ENCODE measurements at places on chromosomes 12 and 14. TPM values are rescaled to one million over a fixed set of nuclear protein-coding genes. Genes with fewer than 3 reads are reported as not detected.

DNA sequence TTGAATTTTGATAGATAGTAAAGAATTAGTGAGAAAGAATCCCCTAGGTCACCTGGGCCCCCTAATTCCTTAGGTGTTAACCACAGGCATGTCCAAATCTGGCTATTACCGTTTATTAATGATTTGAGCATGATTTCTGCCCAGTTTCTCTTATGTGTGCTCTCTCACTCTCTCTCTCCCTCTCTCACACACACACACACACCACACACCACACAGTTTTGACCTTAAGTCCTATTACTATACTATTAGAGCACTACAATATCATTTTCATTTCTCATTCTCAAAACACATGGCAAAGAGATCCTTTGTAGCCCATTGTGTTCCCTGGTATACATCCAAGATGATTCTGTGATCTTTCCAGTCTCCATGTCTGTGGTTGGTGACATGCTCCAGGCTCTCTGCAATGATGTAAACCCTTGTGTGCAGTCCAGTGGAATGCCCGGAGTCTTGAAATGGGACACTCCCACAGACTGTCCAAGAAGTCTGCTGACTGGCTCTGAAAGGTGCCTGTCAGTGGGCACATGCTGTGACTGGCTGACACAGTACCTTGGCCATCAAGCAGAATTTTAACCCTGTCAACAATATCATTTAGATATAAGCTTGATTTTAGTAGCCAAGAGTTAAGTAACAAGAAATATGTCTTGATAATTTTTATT is 96.2 kb downstream of the FIGNL2 start:
- peak; percentile 83 for DNase-seq

- no peak for DNase-seq
Measured at GRCh38 chr12:87809916-87810315, 219.3 kb downstream of the C12orf50 start.

- no peak for DNase-seq
Measured at GRCh38 chr12:42607584-42608058, 18.1 kb upstream of the PRICKLE1 start.

DNA sequence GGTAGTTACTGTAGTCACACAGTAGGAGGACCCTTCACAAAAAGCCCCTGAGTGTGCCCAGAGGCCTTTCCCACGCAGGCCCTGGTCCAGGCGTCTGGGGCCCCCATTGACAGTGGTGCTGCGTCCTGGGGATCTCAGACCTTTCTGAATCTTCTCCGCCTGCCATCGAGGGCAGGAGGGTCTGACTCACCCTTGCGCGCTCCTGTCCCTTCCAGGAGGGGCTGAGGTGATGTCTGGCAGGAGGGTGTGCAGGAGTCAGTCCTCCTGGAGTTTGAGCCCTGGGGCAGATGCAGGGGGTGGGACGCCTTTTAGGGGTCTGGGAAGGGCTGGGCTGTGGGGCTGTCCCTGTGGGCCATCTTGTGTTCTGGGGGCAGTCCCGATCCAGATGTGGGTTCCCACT is 386.8 kb downstream of the TMEM121 start:
- no peak for DNase-seq

DNA sequence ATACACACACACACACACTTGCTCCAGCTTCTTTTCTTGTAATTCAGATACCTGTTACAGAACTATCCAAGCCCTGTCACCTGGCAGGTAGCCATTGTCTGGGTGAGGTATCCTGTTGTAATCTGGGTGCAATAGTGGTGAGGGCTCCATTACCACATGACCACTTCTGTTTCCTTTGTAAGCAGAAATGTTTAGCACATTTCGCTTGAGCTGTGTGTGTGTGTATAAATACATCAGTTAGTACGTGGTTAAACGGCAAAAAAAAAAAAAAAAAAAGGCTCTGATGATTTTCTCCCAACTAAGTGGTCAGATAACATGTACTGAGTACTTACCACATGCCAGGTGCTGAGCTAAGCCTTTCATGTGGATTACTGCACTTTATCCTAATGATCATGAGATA is 129.3 kb upstream of the SSTR1 start:
- no peak for DNase-seq

- no peak for DNase-seq
Measured at GRCh38 chr12:113208041-113208934, 13.0 kb upstream of the TPCN1 start.

DNA sequence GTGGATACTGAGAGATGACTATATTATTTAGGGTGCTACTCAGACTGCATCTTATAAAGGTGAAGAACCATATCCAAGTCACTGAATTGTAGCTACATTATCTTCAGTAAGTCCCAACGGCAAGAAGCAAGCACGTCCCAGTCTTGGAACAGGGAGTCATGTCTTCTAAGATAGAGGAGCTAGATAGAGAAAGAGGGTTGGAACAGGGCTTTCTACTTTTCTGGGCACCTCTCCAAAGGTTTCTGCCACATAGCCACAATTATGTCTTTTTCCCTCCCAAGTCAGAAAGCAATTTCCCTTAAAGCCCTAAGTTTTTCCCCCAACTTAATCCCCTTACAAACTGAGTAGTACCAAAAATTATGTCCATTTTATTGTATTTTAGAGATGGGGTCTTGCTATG is 22.4 kb downstream of the MAPK1IP1L start:
- no peak for DNase-seq

DNA sequence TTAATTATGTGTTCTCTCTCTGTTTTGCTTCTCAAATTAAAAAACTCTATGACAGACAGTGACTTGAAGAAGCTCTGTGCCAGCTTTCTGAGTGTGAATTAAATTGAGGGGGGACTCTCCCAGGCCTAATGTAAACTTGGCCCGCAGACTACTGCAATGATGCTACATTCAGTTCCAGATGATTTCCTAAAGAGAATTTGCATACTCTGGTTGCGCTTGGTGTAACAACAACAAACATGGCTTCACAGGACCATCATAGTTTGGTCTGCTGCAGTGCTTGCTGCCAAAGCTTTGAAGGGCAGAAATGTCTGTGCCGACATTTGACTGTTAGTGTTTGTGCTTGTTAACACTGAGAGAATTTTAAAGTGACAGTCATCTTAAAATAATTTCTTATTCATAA is 25.0 kb downstream of the CFAP54 start:
- DNase-seq = no peak

GRCh38 chr14:66782853-66783252 is 274.9 kb downstream of the GPHN start:
- no peak for DNase-seq

DNA sequence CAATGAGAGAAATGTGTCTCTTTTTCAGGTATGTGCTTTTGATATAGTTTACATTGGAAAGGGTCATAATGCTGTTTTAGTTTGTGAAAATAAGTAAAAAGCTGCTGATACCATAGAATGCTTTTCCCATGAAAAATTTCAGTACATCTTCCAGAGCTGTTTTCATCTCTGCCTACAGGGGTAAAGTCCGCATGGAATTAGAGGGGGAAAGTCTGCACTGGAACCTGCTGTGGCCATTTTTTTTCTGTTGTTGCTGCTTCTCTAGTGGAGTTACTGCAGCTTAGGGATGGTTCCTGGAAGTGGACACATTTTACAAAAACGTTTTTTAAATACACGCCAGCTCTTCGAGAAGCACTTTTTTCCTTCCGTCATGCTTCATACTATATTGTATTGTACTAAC is 81.3 kb downstream of the VEZT start:
- DNase-seq = no peak

DNA sequence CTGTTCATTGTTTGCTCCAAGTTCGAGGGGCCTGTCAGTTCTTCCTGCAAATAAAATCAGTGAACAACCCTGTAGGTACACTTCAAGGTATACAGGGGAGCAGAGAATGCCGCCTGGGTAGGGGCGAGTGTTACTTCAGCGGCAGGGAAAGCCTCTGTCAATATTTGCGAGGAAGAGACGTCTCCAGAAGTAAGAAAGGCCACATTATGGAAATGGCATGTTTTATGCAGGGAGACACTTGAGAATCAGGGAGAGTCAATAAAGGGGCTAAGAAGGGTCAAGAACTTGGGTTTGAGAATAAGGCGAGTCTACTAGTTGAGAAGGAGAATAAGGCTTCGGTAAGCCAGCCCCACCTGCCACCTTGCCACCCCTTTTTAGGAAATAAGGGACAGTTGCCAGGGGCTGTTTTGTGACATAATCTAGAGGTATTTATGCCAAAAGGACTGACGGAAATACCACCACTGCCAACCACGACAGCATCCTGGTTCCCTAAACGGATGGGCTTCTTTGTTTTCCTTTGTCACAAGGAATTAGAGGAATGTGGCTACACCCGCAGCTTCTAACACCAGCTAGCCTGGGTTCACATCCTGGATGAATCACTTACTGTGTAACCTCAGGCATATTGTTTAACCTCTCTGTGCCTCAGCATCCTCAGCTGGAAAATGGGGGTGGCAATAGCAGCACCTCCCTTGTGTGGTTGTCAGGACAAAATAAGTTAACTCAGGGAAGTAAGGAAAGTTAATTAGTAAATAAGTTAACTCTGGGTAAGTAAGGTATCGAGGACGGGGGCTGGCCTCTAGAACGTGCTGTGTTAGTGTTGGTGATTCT is 67.7 kb downstream of the EID3 start:
- DNase-seq = no peak

GRCh38 chr14:84770030-84770429 is 759.9 kb upstream of the FLRT2 start:
- DNase-seq = no peak

DNA sequence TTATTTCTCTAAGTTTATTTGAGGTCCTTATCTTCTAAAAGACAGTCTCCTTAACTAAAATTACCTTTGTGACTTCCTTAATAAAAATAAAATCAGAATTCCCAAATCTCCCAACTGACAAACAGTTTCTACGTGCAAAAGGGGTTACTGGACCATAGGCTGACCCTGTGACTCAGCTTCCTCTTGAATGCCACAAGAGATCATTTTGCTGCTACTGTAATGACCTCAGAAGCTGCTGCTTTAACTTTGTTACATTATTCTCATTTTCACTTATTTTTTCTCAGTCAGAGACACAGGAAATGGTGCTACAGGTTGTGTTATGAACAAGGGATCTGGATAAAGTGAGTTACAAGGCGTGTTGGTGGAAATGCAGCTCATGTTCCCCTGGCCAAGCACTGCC is 132.2 kb upstream of the TMTC2 start:
- no peak for DNase-seq

DNA sequence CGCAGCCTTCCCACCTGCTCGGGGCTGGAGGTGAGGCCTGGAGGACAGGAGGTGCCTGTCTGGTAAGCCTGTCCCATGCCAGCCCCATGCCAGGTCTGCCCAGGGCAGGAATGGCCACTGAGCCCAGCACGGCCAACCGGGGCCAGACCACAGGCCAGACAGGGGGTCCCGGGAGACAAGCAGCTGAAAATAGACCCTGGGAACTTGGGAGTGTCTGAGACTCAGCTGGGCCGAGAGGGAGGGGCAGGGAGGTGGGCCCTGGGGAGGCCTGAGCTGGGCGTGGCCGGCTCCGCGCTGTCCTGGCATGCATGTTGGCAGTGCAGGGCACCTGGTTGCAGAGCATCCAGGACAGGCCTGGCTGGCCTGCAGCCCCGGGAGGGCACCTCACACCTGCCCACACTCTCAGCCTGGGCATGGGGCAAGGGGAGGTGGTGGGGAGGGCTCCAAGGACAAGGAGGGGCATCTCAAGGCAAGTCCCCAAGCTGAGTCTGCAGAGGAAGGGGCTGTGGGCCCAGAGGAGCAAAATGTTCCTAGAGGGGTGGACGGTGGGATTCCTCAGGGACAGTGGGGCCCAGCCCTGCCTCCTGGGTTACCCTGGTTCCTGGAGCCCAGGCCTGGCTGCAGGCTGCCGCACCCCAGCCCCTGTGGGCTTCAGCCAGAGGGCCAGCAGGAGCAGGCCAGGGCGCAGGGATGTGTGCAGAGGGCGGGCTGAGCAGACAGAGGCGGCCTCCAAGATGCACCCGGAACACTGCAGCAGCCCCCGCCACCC is 3.2 kb upstream of the CRIP1 start:
- DNase-seq = no peak

- peak; percentile 63 for DNase-seq
Measured at GRCh38 chr12:116276652-116277466, 634 bp downstream of the MED13L start.

DNA sequence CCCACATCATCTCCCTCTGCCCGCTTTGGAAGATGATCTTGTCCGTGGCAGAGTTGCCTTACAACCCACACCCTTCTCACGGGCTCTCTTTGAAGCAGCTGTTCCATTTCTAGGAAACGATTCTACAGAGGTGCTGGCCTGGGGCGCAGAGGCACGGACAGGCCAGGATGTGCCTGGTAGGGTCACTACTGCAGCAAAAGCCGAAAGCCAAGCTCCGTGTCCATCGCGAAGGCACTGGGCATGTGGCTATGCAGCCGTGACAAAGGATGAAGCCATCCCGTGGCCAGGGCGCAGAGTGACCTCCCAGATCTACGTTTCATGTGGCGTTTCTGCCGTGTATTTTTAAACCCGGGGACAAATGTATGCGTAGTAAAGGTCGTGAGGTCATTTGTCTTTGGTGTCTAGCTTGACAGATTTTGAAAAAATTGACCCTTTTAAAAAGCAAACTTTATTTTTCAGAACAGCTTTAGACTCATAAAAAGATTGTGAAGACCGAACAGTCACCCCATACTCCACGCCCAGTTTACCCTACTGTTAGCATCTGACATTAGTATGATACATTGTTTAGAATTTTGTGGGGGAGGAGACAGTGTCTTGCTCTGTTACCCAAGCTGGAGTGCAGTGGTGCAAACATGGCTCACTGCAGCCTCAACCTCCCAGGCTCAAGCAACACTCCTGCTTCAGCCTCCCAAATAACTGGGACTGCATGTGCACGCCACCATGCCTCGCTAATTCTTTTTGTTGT is 40.4 kb upstream of the NCOR2 start:
- DNase-seq = no peak

DNA sequence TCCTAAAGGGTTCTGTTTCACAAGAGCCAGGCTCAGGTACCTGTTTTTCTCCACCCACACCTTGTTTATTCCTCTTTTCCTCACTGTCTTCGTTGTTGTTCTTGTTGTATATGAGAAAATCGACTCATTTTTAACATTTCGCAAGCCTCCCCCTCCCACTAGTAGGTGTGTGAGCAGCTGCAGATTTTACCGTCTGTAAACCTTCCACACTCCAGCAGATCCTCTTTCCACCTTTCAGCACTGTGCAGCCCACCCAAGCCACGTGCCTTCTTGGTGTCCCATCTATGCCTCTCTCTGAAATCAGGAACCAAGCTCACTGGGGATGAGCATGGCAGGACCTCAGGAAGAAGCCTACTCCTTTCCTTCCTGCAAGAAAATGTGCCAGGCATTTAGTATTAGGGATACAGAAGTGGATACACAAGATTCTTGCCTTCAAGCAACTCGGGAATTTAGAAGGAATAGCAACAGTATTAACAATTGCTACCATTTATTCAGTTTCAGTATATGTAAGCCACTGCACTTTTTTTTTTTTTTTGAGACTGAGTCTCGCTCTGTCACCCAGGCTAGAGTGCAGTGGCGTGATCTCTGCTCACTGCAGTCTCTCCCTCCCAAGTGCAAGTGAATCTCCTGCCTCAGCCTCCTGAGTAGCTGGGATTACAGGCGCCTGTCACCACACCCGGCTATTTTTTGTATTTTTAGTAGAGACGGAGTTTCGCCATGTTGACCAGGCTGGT is 113.6 kb downstream of the CHST11 start:
- no peak for DNase-seq

Gene PIANP
- total RNA-seq = 1.7 TPM

Gene HOXC9
- not detected for total RNA-seq

Gene CPNE6
- total RNA-seq = 0.36 TPM

Gene NXPH4
- total RNA-seq = 11.0 TPM

Gene PTCSC3
- total RNA-seq = not detected

Gene DENND5B
- 65.3 TPM for total RNA-seq

Gene ADAMTS20
- 0.82 TPM for total RNA-seq

Gene HOXC4
- not detected for total RNA-seq

All from cerebellum (tissue), 4 donors.